ENCODE measurements at places on chromosomes 6 and 20.

DNA sequence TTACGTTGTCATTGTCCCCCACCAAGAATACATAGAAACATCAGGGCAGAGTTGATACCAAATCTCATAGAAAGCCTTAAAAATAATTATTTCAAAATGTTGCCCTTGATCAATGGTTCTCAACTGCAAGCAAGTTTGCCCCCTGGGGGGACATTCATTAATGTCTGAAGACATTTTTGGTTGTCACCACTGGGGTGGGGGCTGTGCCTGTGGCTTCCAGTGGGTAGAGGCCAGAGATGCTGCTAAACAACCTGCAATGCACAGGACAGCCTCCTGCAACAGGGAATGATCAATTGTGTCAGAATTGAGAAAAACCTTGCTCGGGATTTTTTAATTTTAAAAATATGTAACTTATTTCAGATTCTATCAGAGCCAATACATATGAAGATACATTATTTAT, 130.6 kb upstream of the DOK5 start:
- no peak for DNase-seq

- no peak for DNase-seq
Measured at GRCh38 chr6:35603326-35604202, 85.2 kb downstream of the FKBP5 start.

DNA sequence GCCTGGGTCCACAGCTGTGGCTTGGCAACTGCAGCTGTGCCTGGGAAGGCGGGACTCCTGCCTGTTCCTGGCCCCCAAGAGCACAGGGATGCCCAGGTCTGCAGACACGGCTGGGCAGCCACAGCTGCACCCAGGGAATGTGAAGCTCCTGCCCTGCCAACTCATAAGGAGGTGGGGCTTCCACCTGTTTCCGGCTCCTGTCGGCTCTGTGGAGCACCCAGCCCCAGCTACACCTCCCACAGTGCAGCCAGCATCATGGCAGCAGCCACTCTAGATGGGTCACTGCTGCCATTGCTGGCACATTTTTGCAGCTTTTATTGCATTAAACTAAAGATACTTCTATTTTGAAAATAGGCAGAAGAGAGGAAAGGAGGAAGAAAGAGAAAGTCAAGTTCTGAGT, 207.9 kb downstream of the SAMD5 start:
- no peak for DNase-seq

GRCh38 chr20:15236812-15237211, 899.4 kb upstream of the FLRT3 start:
- no peak for DNase-seq

DNA sequence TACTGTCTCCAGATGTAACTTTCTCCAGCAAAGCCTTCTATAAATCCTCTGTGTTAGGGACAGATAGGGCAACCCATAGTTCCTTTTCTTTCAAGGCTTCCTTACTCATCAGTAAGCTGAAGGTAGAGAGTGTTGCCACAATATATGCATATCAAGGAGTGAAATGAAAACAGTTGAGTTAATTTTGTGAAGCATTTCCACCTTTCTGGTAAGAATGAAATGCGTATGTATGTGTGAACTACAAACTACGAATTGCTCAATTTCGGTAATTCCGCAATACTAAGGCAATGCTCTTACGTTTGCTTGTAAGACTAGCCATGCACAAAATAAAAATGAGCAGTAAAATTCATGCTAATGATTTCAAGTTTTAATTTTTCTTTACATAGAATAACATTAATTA, 61.2 kb upstream of the HBS1L start:
- no peak for DNase-seq
